ENCODE measurements at places on chromosomes 12 and 14.

DNA sequence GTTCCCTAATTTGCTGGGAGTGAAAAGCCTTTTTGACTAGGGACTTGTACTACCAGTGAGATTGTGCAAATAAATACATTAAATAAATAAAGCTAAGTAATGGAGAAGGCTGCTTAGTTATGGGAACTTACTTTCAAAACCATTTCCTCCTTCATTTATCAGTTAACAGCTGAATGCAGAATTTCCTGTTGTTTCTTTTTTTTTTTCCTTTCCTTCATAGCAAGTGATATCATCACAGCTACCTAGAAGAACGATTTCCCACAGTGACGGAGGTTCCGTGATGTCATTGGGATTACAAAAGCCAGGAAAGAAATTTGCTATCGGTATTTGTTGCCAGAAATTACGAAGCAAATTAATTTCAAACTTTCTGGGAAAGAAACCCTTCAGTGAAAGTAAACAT is 42.1 kb upstream of the SOCS2 start:
- no peak for DNase-seq

DNA sequence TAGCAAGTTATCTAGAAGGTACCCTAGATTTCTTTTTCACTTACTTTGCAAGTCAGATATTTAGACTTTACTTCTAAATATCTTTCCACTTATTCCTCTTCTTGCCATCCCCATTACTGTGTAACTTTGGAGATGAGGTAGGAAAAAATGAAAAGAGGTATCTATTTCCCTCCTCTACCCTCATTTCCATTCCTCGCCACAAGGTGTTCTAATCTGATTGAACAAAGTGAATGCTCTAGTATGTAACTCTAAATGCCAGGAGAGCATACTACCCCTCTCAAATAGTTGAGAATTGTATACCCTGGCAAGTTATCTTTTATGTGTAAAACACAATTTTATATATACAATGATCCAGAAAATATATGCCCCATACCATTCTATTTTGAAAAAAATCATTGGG is 1.7 kb upstream of the LDHB start:
- peak; percentile 32 for DNase-seq

GRCh38 chr12:6072302-6072752 is 52.1 kb downstream of the VWF start:
- no peak for DNase-seq

DNA sequence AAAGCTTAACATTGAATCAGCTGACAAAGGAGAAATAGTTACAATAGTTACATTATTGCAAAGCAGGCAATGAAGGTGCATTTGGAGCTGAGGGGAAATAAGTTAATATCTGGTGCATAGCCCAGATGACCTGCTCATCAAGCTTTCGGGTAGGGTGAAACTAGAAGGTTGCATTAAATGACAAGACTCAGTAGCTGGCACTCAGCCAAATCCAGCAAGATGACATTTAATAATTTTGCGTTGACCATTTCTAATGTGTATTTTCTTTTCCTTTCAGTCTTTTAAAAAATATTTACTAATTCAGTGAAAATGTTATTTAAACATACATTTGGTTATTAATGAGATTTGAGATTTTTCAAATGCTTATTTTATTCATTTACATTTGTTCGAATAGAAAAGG is 188.6 kb downstream of the SLC5A8 start:
- no peak for DNase-seq

GRCh38 chr12:33265900-33266299 is 173.7 kb downstream of the SYT10 start:
- DNase-seq, result no peak

DNA sequence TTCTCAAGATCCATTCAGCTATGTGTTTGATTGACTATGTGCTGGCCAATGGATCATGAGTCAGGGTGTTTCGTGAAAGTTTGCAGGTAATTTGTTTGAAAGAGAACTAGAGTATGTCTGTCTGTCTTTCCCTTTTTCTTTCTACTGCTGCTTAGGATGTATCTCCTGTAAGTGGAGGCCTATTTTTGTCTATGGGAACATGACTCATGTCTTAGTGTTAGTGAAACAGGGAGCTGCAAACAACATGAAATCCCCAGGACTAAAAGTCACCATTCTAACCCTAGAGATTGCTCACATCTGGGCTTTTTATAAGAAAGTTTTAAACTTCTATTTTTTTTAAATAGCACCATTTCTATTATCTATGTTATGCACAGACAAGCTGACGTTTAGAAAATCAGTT is 333.0 kb downstream of the CCER1 start:
- no peak for DNase-seq

DNA sequence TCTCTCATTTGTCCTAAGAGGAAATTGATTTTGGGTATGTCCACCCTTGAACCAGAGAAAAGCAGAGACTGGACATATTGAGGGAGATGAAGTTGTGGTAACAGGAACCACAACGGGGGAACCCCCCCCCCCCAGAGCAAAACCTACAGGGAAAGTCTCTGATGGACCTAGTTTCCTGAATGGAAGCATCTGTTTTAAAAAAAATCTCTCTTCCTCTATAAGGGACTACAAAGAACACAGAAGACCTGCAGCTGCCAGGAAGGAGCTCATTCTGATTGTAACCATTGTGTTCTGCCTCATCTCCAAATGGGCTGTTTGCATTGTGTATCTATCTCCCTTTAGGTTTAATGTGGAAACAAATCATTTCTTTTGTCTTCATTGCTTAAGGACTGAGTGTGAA is 13.4 kb downstream of the C1S start:
- DNase-seq, result no peak

DNA sequence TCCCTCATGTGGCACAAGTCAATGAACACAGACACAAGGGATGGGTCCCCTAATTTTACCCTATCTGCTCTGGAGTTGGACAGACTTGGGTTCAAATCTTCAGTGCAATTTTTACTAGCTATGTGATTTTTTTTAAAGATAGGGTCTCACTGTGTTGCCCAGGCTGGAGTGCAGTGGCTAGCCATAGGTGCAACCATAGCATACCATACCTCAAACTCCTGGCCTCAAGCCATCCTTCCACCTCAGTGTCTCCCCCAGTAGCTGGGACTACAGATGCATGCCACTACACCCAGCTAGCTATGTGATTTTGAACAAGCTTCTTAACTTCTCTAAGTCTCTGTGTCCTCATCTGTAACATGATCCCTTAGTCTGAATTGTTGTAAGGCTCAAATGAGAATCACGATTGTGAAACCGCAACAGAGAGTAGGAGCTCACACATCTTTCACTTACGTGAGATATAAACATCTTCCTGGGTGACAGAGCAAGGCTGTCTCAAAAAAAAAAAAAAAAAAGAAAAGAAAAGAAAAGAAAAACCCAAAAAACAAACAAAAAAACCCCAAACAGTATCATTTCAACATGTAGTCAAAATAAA is 4.7 kb downstream of the CALCOCO1 start:
- no peak for DNase-seq

DNA sequence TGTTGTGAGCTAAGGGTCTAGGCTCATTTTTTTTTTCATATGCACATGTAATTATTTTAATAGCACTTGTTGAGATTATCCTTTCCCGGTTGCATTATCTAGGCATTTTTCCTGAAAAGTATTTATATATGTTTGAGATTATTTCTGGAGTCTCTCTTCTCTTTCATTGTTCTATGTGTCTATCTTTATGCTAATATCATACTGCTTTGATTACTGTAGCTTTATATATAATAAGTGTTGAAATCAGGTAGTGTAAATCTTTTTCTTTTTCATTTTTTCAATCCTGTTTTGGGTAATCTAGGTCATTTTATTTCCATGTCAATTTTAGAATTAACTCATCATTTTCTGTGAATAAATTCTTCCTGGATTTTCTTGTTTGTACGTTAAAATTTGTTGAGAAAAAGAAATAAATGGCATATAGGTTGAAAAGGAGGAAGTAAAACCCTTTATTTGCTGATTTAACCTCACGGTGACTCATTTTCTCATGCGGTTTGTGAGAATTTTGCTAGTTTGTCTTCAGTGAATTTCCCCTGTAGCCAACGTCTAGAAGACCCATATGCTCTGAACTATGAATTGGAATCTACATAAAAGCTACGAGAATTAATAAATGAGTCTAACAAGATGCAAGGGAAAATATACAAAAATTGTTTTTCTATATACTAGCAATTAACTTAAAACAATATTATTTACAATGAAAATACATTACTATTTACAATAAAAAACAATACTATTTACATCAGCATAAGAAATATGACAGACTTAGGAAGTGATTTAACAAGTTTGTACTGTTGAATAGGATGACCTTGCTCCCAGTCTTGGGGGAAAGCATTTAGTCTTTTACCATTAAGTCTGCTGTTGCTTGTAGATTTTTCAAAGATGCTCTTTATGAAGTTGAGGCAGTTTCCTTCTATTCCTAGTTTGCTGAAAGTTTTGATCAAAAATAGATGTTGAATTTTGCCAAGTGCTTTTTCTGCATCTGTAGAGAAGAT is 105.0 kb downstream of the SNAPC1 start:
- no peak for DNase-seq

- no peak for DNase-seq
These were observed 174.8 kb upstream of the ATF7IP start for GRCh38 chr12:14190694-14191093.

- DNase-seq, result no peak
These were observed 11.1 kb downstream of the TXNRD1 start for GRCh38 chr12:104226672-104227071.

DNA sequence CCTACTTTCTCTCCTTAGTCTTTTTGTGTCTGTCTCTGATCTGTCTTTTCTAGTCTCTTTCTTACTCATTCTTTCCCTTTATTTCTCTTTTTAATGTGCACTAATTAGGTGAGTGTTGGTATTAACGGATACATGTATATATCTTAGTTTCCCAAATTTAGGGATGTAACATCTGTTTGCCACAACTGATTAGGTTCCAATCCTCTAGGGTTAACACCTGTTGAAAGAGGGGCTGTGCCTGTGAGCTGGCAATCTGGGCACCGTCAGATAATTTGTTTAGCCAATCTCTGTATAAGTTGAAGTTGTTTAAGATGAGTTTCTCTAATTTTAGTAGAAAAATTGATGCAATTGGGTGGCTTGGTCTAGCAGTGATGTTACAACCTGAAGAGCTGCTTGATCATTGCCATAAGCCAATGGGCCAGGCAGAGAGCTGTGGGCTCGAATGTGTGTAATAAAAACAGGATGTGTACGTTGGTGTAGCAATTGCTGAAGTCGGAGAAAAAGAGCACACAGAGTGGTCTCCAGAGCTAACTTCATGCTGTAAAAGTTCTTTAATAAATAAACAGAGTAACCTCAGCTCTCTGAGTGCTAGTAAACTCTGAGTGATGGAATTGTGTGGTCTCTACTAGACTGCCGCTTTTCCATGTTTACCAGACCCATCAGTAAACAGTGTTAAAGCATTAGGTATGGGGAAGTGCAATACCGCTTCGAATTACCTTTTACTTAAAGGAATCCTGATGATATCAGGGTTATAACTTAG is 18.3 kb upstream of the LYZ start:
- peak; percentile 71 for DNase-seq

- no peak for DNase-seq
These were observed 180.2 kb downstream of the ACSS3 start for GRCh38 chr12:81257947-81258551.

DNA sequence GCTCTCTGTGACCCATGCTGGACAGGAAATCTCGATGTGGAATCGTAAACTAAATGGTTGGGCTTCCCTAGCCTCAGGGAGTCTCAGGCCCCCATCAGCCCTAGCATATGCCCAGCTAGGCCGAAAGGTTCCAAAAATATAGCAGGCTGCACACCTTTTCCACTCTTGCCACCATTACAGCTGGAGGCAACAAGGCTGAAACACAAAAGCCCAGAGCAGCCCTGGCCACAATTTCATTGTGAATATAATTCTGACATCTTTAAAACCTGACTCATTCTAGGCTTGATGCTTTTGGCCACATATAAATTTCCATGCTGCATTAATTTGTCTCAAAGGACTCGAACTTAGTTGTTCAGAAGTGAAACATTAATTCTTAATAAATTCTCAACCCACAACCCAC is 382.2 kb downstream of the GRIN2B start:
- no peak for DNase-seq

GRCh38 chr12:66188584-66189485 is at the start of gene IRAK3:
IRAK3 (plus strand) TSS chr12:66189214; CDS start chr12:66189300, 86 bp downstream.
- DNase-seq, result peak; percentile 46

DNA sequence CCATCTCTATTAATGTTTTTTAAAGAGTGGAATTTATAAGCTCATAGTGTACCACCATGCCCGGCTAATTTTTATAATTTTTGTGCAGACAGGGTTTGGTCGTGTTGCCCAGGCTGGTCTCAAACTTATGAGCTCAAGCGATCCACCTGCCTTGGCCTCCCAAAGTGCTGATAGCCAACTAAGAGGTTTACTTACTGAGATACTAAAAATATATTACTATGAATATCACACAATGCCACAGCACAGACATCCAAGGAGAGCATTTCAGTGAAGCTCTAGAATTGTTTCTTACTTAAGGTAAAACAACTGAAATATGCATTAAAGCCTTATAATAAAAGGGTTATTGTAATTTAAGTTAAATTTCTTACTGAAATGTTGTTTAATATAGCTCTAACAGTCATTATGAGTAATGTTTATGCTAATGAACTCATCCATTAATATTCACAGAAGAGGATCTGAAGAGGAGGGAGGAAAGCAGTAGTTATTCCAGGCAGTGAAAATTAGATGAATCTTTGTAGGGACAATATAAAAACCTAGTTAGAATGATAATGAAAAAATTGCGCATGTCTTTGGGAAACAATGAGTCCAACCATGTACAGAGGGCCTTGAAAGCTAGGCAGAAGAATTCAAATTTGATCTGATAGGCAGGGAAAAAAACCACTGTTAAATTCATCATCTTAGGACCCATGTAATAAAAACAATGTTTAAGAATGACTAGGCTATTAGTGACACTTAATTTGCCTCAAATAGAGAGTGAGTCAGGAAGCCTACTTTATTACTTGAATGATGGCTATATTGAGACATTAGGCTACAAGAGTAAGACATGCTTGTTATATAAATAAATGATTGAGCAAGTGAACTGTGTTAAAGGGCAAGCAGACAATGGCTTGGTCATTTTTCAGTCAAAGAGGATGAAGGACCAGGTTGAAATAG is 99.2 kb downstream of the SLC41A2 start:
- DNase-seq, result no peak

- no peak for DNase-seq
These were observed 39.9 kb downstream of the SOS2 start for GRCh38 chr14:50191499-50191898.

- no peak for DNase-seq
These were observed 1.6 kb downstream of the ARHGEF25 start for GRCh38 chr12:57612711-57613426.
